Heart right ventricle (tissue), 16 donors: ENCODE measurements at places on chromosomes 13 and 19.

DNA sequence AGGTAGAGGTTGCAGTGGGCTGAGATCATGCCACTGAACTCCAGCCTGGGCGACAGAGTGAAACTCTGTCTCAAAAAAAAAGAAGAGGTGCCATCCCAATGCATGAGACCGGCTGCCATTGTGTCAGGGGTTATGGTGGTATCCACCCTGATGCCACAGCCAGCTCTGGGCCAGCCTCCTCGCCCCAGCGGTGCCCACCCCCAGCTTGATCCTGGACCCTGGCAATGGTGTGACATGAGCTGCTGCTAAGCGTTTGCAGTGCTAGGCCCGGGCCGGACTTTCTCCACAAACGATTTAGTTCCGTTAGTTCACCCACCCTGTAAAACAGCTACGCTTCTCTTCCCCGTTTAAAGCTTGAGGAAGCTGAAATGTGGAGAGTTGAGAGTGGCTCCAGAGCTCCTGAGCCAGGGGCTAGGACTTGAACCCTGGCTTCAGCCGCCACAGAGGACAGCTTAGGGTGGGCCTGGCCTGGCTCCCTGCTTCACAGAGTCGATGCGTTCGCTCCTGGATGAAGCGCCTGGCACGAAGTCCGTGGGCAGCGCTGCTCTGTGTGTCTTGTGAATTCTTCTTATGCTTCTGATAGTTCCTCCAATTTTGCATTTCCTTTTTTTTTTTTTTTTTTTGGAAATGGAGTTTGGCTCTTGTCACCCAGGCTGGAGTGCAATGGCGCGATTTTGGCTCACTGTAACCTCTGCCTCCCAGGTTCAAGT, 25.5 kb downstream of the NKPD1 start:
- no peak for DNase-seq

GRCh38 chr13:37954191-37954590, 84.6 kb upstream of the TRPC4 start:
- DNase-seq, result no peak

DNA sequence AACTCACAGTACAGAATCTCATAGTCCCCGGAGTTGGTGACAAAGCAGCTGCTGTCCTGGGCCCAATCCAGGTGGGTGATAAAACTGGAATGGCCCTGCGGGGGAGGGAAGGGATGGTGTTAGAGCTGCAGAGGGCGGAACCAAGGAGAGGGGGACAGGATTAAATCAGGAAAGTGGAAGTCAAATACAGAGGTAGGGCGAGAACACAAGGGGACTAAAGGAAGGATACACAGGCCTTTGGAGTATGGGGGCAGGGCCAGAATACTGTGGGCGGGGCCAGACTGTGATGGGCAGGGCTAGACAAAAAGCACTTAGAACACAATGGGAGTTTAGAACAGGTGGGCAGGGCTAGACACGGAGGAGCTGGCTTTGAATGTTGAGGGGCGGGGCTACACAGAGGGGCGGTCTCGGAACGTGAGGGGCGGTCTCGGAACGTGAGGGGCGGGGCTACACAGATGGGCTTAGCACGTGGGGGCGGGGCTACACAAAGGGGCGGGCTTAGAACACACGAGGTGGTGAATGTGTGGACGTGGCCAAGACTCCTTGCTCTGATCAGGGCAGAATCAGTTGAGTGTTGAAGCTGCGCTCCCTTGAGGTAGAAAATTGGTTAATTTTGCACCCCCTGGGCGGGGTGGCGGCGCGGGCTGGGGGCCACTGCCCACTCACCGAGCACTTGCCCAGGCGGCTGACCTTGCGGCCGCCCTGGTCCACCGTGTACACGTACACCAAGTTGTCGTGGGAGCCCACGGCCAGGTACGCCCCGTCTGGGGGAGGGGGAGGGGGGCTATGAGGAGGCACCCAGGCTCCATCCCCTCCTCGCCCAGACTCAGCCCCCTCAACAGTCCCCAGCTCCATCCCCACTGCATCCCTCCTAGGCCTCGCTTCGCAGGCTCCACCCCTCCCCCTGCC, 14.0 kb upstream of the GPR4 start:
- DNase-seq, result peak; percentile 84

DNA sequence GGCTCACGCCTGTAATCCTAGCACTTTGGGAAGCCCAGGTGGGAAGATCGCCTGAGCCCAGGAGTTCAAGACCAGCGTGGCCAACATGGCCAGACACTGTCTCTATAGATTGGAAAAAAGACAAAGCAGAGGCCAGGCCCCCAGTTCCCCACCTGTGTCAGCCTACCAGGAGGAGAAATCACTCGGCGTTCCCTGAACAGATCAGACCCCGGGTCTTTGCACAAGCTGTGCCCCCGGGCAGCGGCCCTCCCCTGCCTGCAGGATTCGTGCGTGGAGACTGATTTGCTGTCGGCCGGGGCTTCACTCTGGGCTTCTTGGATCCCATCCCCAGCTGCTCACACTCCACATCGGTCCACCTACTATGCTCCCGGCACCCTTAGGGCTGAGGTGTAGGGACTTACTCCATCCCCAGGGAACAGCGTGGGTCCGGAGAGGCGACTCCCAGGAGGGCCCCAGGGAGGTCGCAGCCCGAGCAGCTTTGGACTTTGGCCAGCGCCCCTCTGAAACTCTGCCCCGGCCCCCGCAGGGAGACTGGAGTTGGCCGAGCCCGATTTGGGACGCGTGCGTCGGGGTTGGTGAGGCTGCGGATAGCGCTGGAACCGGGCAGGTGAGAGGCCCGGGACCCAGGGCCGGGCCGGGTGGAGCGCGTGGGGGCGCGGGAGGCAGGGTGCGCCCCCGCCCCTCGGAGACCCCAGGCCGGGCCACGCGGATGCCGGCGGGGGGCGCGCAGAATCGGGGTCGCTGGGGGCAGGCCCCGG, 515 bp upstream of the EFNA2 start:
- DNase-seq, result no peak

- DNase-seq, result no peak
Observed at GRCh38 chr13:99415851-99416331, 85.4 kb upstream of the TM9SF2 start.

- no peak for DNase-seq
Observed at GRCh38 chr19:55652311-55653128, 2.3 kb upstream of the U2AF2 start.

- no peak for DNase-seq
Observed at GRCh38 chr13:33249894-33250293, 35.7 kb downstream of the STARD13 start.

GRCh38 chr19:3444695-3445234, 35.6 kb downstream of the SMIM24 start:
- no peak for DNase-seq

GRCh38 chr19:36441339-36441738, 22.9 kb upstream of the ZFP82 start:
- DNase-seq, result no peak

- DNase-seq, result no peak
Observed at GRCh38 chr19:22814124-22814523, 18.0 kb upstream of the ZNF723 start.

DNA sequence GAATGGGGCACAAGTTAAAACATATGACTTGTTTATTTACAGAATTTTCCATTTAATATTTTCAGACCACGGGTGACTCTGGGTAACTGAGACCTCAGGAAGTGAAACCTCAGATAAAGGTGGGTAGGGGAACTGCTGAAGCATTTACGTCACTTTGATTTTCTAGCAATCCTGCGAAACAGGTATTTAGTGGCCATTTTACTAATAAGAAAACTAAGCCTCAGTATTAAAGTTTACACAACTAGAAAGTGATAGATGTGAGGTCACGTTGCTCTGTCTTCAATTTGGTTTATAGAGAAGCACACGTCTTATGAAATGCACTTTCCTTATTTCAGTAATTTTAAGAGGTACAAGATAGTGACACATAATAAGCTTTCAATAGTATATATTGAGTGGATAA, 402.8 kb downstream of the FGF9 start:
- DNase-seq, result no peak

DNA sequence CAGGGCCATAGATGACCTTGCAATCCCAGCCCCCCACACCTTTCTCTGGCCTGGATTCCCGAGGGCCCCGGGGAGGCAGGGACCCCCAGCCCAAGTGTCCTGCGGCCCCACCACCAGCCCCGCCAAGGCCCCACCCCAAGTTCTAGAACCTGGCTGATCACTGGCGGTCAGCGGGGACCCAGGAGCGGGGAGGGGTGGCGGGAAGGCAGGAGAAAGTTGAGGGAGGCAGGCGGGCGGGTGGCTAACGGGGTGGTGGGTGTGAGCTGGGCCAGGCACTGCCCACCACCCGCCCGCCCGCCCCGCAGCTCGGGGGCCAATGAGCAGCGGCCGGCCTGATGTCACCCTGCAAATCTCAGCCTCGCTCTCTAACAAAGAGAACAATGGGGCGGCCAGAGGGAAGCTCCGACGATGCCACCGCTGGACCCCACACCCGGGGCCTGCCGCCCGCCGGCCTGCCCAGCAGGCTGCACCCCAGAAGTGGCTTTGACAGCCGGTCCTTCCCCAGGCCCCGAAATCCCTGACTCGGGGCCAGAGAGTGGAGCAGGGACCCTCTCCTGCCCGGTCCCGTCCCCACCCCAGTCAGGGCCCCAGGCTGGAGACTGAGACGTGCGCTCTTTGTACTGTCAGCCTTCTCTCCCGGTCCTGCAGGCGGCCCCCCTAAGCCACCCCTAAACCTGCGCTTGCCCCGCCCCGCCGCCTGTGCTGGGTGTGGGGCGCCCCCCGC, 1.6 kb downstream of the MEX3D start:
- peak; percentile 54 for DNase-seq

DNA sequence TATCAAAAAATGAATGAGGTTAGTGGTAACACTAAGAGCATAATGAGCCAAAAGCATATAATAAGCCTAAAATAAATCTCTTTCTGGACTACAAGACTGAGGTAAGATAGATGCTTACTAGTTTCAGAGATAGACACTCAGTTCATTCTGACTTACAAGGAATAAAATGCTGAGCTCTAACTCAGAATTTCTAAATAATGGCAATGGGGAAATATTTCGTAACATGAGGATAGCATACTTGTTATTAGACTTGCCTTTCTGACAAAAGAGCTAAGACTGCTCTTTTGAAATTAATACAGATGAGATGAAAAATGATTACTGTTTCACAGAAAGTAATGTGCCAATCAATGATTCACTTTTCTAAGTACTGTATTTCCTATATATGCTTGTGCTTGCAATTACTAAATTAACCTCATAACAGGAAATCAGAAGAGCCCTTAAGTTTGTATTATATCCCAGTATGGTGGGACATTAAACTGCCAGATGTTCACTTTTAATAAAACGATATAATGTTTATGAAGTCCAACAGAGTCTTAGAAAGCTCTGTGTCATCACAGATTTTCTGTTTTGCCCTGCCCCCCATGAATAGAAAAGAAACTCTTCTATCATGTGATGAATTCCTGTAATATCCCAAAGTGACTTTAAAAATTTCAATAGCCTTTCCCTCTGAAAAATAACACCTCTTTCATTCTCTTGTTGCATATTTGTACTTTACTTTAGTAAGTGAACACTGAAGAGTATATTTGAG, 2771.0 kb upstream of the PCDH20 start:
- DNase-seq, result no peak

- DNase-seq, result no peak
Observed at GRCh38 chr19:2653710-2654707, 48.5 kb downstream of the GNG7 start.

GRCh38 chr13:94588541-94588940, 7.4 kb downstream of the TGDS start:
- DNase-seq, result no peak

- no peak for DNase-seq
Observed at GRCh38 chr13:41981951-41982715, 21.2 kb upstream of the VWA8 start.

DNA sequence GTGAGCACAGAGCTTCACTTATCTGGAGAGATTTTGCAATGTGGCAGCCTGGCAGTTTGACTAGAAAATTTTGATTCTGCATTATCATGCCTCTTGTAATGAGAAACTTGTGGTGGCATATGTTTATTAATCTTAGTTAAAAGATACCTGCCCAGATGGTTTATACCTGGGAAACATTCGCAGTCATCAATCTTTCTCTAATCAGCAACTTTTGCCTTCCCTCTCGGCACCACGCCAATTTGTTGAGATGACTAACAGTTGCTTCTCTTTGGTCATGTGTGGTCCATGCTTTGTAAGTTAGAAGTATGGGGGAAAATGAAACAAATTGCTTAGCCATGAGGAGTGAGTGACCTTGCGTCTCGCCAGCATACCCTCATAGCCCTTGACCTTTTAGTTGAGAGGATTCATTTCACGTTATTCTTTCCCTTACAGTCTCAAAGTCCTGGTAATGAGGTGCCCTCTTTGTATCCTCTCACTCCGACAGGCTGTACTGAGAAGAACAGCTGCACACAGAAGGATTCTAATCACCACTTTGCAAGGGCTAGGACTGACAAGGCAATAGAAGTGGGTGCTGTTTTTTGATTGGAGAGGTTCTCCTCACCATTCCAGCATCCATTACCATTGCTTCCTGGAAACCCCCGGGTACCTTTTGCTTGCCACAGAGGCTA, 201.4 kb downstream of the OXGR1 start:
- DNase-seq, result no peak

- no peak for DNase-seq
Observed at GRCh38 chr13:54633456-54633855, 1604.8 kb downstream of the OLFM4 start.

GRCh38 chr13:57638186-57638890, 6.8 kb downstream of the PCDH17 start:
- no peak for DNase-seq

- no peak for DNase-seq
Observed at GRCh38 chr13:37608750-37609339, 10.3 kb upstream of the POSTN start.

GRCh38 chr19:1630811-1631210, 21.6 kb downstream of the TCF3 start:
- no peak for DNase-seq

DNA sequence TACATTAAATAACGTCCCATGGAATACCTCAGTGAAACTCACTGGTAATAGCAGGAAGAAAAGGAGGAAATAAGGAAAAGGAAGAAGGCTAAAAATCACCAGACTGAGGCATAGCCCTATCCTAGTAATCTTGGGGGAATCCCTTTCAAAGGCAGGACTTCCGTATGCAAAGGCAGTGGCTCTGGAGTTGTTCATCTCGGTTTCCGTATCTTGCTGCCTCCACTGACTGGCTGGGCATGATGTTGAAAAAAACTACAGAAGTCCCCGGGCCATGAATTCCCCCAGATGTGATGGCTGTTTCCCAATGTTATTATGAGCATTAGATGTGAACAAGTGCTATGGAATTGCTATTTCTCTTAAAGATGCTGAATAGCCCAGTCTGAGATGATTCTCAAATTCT, 5.5 kb downstream of the FPR2 start:
- DNase-seq, result no peak

DNA sequence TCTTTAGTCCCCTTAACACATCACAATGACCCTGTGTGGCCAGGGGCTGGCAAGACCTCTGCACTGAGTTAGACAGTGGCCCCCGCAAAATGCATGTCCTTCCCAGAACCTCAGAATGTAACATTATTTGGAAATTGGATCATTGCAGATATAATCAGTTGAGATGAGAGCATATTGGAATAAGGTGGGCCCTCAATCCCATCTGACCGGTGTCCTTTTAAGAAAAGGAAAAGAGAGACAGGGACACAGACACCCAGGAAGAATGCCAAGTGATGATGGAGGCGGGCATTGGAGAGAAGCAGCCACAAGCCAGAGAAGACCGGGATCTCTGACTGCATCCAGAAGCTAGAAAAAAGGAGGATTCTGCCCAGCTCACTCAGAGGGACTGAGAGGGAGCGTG, 1.8 kb downstream of the FAM187B start:
- DNase-seq, result no peak

GRCh38 chr13:103625194-103625593, 559.0 kb upstream of the SLC10A2 start:
- no peak for DNase-seq

GRCh38 chr13:65829241-65830008, 1400.7 kb downstream of the PCDH9 start:
- no peak for DNase-seq
